ENCODE measurements at places on chromosomes 13 and 19.

GRCh38 chr13:58324161-58324560 lies 692.6 kb downstream of the PCDH17 start:
- no peak for DNase-seq

GRCh38 chr13:43872181-43872580 lies 7.4 kb downstream of the CCDC122 start:
- no peak for DNase-seq

DNA sequence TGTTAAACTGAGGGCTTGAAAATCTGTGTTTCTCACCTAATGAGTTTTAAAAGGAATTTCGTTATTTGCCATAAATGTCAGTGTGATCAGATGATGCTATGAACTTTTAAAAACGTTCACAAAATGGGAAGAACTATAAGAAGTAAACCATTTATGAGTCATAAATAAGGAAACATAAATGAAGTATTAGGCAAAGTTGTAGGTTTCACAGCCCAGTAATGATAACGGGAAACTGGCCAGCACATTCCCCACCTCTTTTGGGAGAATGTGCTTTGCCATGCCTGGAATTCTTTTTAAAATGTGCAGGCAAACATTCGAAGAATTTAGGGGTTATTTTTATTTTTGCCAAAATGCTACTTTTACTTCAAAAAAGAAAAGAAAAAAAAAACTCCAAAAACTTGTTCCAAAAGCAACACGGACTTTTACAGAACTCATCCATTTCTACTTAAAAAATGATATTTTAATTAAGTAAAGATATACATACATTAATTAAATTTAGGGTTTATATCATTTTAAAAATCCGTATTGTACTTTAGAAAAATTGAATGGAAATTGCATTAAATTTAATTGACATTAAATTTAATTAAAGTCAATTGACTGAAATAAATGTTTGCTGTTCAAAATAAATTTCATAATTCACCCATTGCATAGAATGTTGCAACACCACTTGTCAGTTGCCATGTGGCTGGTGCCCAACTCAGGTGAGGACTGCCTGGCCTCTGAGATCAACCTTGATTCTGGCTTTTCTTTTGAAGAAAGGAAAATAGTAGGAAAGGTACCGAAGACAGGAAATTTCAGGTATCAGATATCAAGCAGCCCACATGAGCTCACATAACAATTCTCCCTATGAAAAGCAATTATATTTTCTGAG lies 1198.5 kb downstream of the EFNB2 start:
- no peak for DNase-seq

GRCh38 chr13:114119196-114119595 lies 13.2 kb downstream of the RASA3 start:
- DNase-seq, result no peak

GRCh38 chr13:33213024-33213768 lies 72.4 kb downstream of the STARD13 start:
- no peak for DNase-seq

DNA sequence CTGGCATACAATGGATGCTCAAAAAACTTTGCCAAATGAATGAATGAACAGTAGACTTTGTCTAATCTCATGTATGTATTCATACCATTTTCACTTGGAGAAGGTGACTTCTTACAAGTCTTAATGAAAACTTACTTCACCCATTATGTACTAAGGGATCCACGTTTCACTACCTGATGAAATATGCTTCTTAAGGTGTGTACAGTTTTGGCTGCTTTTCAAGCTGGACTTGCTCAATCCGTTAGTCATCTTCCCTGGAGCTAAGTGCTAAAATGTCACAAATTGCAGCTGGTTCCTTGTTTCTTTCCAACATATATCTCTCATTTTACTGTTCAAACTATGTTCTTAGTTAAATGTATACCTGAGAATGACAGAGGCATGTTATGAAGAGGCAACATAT lies 4.2 kb upstream of the CCNA1 start:
- no peak for DNase-seq

GRCh38 chr13:25992076-25992475 lies 59.7 kb downstream of the SHISA2 start:
- no peak for DNase-seq

- DNase-seq, result peak; percentile 30
Measured at GRCh38 chr13:75870397-75870903, 234.3 kb downstream of the LMO7 start.

DNA sequence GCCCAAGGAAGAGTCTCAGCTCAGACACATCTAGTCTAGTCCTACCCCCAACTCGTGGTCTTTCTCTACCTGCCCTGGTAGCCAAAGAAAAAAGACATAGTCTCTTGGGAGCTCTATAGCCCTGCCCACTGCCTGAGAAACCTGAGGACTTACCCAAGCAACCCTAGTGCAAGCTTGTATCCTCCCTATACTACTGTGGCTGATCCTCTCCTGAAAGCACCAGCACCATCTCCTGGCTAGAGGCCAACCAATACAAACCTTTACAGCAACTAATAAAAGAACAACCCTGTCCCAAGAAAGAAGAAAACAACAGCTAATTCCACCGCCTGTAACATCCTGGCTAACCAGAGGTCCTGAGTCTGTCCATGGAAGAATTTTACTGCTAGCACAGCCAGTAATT lies 532.4 kb downstream of the SLITRK6 start:
- peak; percentile 50 for DNase-seq

DNA sequence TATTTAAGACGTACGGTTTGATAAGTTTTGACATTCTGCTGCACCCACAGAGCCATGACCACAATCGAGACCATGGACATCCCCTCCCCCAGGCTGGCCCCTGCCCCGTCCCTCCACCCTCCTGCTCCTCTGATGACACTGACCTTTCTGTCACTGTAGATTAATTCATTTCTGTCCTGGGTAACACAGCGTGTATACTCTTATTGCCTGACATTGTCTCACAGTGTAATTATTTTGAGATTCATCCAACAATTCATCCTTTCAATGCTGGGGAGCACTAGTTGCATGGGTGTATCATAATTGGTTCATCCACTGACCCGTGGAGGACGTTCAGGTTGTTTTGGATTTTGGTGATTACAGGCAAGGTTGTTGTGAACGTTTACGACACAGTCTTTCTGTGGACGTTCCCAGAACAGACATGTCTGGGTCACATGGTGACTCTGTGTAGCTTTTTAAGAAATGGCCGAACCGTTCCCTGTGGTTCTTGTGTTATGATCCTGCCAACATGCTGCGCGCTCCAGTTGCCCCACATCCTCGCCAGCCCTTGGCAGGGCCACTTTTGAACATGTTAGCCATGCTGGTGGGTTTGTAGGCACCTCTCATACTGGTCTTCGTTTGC lies 41.9 kb downstream of the C13orf46 start:
- no peak for DNase-seq

DNA sequence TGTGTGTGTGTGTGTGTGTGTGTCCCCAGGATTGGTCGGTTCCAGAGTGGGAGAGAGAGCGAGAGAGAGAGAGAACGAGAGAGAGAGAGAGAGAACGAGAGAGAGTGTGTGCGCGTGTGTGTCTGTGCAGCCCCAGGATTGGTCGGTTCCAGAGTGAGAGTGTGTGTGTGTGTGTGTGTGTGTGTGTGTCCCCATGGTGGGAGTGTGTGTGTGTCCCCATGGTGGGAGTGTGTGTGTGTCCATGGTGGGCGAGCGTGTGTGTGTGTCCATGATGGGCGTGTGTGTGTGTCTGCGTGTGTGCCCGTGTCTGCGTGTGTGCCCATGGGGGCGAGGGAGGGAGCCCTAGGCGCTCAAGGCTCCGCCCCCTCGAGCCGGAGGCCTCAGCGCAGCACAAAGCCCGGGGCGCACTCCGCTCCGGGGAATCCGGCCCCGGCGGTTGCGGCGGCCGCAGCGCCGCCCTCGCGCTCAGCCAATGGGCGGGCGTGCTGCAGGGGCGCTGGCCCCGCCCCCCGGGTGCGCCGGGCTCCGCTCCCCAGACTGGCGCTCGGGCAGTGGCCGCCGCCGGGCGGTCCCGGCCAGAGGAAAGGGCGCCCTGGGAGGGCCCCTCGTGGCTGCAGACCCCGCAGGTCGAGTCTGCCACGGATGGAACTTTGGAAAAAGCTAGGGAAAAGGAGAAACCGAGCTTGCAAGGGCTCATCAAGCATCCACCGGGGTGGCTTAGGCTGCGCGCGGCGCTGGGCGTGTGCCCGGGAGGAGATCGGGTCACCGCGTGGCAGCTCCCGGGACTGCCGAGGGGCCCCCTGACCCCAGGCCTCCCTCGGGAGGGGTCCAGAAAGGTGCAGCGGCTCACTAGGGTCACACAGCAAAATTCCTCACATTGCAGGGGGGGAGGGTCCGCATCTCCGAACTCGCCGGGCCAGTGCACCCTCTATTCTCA lies 96.2 kb downstream of the INSR start:
- peak; percentile 90 for DNase-seq

DNA sequence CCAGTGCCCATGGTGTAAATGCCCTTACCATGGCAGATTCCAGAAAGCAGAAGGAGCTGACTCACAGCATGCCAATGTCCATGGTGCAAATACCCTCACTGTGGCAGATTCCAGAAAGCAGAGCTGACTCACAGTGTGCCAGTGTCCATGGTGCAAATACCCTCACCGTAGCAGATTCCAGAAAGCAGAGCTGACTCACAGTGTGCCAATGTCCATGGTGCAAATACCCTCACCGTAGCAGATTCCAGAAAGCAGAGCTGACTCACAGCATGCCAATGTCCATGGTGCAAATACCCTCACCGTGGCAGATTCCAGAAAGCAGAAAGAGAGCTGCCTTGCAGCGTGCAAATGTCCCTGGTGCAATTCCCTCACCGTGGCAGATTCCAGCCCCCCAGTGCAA lies 163.8 kb upstream of the SOX1 start:
- no peak for DNase-seq

DNA sequence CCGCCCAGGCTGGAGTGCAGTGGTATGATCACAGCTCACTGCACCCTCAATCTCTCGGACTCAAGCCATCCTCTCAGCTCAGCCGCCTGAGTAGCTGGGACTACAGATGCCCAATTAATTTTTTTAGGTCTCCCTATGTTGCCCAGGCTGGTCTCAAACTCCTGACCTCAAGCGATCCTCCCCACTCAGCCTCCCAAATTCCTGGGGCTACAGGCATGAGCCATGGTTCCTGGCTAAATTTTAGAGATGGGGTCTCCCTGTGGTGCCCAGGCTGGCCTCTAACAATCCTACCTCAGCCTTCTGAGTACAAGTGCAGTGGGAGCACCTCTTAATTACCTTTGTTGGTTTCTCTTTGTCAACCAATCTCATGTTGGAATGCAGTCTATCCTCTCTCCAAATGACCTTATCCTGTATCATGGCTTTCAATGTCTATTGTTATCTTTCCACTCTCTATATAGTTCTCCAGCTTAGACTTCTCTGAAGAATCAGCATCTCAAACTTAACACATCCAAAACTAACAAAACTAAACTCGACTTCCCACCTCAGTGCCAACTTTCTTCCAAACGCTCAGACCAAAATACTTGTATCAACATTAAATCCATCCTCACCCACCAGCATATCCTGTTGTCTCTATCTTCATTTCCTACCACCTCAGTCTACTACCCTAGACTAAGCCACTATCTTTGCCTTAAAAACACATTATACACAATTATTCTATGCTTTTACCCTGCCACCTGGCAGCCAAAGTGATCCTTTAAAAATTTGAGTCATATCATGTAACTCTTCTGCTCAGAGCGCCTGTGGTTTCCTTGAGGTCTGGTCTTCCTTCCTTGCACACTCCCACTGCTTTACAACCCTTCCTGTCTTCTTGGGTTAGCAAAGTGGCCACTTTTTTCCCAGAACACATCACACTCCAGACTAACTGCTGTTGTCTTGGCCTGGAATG lies 6.7 kb downstream of the TPT1 start:
- DNase-seq, result no peak

GRCh38 chr13:33696530-33696929 lies 121.4 kb upstream of the RFC3 start:
- DNase-seq, result no peak

DNA sequence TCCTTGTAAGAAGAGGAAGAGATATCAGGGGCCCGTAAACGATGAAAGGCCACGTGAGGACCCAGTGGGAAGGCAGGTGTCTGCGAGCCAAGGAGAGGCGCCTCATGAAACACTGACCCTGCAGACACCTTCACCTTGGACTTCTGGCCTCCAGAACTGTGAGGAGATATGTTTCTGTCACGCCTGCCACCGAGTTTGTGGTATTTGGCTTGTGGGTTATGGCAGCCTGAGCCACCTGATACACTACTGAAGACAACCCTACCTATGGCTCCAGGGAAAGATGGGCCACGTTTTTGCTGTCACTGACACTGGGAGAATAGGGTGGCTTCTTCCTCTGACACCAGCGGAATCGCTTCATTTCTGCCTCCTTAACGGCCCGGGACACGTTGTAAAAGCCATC lies 217.5 kb upstream of the MAB21L1 start:
- no peak for DNase-seq

- DNase-seq, result no peak
Measured at GRCh38 chr13:34208336-34208735, 390.4 kb downstream of the RFC3 start.

DNA sequence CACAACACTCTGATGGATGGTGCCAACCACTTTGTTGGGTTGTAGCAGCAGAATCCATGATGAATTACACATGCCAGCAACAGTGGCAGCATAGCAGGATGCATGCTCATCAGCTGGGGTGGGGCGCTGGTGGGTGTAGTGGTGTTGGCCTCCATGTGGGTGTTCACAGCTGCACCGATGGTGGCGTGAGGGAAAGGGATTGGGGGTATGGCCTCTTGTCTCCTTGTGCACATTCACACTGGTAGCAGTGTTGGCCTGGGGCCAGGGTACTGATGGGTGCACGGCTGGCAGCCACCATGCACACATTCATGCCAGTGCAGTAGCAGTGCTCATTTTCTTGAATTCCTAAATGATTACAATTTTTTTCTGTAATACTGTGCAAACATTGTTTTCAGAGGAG lies 2748.8 kb upstream of the PCDH20 start:
- DNase-seq, result no peak

Data from SHP77 (cell line).